Skin of body (tissue), 3 donors: ENCODE measurements at places on chromosomes 4 and X. TPM values are rescaled to one million over a fixed set of nuclear protein-coding genes. Genes with fewer than 3 reads are reported as not detected.

The TMEM47 gene
- total RNA-seq, result 22.5 TPM

GRCh38 chr4:110484029-110484428, 8.1 kb downstream of the ENPEP start:
- DNase-seq, result no peak

The IQCM gene
- total RNA-seq, result not detected

The STBD1 gene
- total RNA-seq, result 12.4 TPM

The HSFX4 gene
- not detected for total RNA-seq

The HHIP gene
- total RNA-seq, result 3.6 TPM

DNA sequence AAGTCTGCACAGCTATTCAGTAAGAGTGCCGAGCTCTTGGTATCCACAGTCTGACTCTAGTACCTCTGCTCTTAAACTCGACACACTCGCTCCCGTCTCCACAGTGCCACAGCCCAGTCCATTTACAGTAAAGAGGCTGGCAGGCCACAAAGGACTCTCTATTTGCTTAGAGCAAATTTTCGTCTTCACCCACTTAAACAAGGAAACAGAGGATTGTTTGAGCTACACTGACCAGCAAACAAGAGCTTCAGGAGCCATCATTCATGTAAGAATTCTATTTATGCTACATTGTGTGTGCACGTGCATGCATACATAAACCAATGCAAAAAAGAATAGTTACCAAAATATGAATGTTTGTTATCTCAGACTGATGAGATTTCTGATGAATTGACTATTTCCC, 290.2 kb downstream of the USP46 start:
- no peak for DNase-seq

The KDR gene
- total RNA-seq, result 32.4 TPM

The CRLF2 gene
- total RNA-seq, result 0.49 TPM

The ITGB1BP2 gene
- 10.9 TPM for total RNA-seq

The SHISA3 gene
- total RNA-seq, result 2.3 TPM

The PRKG2 gene
- 15.0 TPM for total RNA-seq
